Activated naive CD8-positive, alpha-beta T cell treated with anti-CD3 and anti-CD28 coated beads, Interleukin-2, amount 10 ng/mL, durations not matched to agents 7 days and 5 days (primary cell): ENCODE measurements at places on chromosomes 1 and 21.

- DNase-seq: no peak
Measured at GRCh38 chr1:184616504-184616903, 138.2 kb downstream of the EDEM3 start.

GRCh38 chr1:162169031-162169790, 99.7 kb downstream of the NOS1AP start:
- no peak for DNase-seq

DNA sequence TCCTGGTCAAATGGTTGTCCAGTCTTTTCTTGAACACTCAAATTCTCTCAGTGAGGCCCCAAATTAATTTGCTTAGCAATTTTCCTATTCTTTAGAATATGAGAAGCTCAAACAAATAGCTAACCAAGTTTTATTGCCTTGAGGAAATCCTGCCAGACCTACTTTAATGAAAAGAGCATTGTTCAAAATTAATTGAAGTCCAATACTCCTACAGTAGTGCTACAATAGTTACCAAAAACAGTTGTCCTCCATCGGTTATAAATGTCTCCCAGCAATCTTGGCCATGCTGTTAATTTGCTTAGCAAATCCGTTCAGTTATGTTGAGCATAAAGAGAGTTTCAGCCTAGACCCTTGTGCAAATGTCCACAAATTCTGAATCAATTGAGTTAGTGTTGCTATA, 112.9 kb downstream of the MAB21L3 start:
- no peak for DNase-seq

DNA sequence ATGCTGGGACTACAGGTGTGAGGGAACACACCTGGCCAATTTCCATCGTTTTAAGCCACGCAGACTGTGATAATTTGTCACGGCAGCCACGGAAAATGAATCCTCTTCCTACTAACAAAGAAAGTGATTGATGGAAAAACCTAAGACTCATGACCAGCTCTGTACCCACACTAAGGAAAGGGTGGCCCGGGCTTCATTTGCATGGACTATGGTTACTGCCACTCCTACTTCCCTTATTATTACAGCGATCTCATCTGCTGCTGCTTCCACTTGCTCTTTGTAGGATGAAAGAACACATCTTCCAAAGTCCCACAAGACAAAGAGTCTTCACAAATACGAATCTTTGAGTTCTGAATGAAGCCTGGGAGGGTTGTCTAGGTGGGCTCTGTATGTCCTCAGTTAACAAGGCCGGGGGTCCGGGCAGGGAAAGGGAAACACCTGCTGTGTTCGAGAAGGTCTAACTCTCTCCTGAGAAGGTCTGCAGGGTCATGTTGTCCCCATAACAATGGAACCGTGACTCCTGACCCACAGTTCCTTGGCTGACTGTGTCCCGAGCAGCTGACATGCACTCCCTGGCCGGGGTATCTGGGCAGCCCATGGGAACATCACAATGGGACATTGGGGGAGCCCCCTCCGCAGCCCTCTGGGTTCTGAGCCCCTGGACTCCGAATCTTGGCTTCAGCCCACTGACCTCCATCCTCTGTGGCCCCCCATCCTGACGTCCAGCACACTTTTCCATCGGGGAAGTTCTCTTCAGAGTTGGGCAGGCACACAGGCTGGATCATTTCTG, 13.3 kb upstream of the TFF1 start:
- DNase-seq: no peak

GRCh38 chr1:20322081-20322824, 31.6 kb downstream of the VWA5B1 start:
- DNase-seq: no peak

GRCh38 chr1:173093691-173094445, 43.1 kb upstream of the TNFSF18 start:
- DNase-seq: no peak

DNA sequence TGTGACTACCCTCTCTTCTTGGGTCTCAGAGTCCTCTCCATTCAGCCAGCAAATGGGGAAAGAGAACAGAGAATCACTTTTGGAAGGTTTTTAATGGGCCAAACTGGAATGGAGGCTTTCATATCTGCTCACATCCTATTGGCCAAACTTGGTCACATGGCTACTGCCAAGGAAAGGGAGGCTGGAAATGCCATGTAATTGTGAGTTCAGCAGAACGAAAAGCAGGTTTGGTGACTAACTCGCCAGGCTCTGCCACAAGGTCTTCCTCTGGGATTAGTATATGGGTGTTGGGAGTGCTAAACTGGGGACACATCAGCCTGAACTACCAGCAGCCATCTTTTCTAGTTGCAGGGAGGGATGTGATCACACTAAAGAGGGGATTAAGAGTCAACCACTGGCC, 19.2 kb downstream of the RD3 start:
- DNase-seq: no peak

GRCh38 chr1:177170756-177171535, at the start of gene BRINP2:
Gene BRINP2 (plus strand): TSS chr1:177170958. CDS start chr1:177229877, 58,919 bp downstream.
- DNase-seq: no peak

DNA sequence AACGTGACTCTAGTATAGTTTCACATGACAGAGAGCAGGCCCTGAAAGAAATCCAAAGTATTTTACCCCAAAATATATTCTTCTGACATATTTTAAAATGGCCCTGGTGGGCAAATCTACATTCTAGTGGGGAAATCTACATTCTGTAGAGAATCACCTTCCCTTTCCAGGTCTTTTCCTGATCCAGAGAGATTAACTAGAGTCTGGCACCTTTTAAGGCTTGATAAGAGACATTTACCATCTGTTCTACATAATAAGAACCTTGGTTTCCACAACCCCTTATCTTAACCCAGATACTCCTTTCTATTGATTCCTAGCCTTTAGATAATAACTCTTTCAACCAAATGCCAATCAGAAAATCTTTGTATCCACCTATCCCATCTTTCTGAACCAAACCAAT, 17.0 kb upstream of the L1TD1 start:
- DNase-seq: no peak

GRCh38 chr1:162951553-162952315, 90.8 kb upstream of the CCDC190 start:
- no peak for DNase-seq

GRCh38 chr1:183103147-183103546, 79.9 kb downstream of the LAMC1 start:
- no peak for DNase-seq

DNA sequence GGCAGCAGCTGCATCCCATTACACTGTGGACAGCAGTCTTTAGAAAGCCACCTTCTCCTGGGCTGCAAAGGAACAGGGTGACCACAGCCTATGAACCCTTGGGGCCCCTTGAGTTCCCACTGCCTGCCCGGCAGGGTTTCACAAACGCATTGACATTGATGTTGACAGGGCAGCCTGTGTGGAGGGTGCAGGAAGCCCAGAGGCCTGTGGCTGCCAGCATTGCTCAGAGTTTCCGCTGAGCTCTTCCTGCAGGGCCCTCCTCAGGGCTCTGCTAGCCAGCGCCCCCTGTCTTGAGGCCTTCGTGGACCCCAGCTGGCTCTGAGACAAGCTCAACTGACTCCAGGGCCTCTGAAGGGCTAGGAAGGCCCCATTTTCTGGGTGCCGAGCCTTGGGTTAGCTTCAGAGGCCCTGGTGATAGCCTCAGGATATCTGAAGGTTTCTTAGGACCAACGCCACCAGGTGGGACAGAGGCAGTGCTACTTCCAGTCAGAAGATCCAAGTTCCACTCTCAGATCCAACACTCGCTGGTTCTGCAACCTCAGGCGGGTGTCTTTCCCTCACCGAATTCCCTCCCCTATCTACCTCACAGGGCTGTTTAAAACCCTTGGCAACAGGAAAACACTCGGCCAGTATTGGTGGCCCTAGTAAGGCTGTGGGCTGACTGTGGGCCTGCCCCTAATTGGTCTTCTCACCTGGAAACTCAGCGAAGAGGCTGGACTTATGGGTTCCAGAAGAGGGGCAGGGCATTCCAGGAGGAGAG, 27.2 kb upstream of the EPS8L3 start:
- peak; percentile 86 for DNase-seq

DNA sequence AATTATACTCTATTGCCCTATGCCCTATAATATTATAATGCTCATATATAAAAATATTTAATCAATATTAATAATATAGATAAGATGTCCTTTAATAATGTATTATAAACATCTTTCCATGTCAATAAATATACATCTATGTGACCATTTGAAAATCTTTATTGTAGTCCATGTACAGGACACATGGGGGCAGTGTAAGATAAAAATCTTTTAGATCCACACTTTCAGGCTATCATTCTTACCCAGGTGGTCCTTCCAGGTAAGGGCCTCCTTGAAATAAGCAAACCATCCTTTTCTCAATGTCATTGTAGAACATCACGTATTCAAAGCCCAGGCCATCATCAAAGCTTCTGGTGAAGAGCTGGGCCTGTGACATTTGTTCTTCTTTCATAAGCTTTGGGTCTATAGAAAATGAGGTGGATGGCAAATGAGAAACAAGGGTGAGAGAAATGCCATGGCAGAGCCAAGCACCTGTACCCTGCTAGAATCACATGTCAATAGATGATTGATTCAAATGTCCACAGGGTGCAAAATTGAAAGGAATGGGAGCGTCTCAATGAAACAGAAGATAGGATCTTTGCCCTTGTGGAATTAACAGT, 20.2 kb downstream of the THEM4 start:
- DNase-seq: no peak

DNA sequence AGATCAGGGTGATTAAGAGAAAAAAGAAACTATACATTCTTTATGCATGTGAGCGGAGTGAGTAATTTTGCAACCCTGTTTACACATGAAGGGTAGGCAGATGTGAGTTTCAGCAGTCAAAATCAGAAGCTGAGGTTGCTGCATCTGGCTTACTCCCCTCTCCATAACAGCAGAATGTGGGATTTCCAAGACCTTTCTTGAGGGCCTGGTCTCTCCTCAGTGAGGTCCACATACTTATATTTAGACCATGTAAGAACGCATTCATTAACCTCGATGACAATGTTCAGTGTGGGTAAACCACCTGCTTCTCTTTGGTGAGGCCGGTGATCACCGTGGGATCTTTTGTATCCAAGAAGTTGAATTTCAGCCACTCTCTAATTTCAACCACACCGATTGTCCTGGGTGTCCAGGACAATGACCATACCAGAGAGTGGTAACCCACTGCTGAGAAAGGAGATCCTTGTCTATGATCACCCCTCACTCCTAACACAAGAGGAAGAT, 18.7 kb upstream of the RAP1A start:
- DNase-seq: no peak

GRCh38 chr1:156626079-156626438, 6.8 kb downstream of the HAPLN2 start:
- DNase-seq: no peak

DNA sequence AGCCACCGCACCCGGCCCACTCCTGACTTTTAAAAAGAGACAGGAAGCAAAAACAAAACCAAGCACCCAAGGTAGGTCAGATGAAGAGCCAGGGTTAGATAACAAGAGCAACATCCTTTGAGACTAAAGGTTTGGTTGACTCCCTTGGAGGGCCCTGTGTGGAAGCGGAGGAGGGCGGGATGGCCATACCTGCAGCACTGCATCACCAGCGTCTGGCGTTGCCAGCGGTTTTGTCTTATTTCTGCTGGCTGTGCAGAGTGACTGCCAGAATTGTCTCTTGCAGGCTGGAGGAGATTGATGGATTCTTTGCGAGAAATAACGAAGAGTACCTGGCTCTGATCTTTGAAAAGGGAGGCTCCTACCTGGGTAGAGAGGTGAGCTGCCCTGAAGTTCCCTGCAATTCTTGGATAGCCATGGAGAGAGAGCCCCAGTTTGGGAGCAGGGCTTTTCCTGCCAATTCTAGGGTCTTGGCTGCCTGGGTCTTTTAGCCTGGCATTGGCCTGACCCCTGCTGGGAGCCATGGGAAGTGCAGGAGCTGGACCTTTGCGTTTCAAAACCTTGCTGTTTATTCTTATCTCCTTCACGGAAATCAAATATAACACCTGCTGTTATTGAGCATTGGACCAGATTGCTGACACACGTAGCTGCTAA, 24.0 kb downstream of the QSOX1 start:
- peak; percentile 76 for DNase-seq

GRCh38 chr1:31570906-31571305, 5.4 kb upstream of the TINAGL1 start:
- no peak for DNase-seq

GRCh38 chr1:42259059-42259738, 75.8 kb downstream of the FOXJ3 start:
- DNase-seq: no peak

GRCh38 chr1:58870298-58870676, 86.4 kb upstream of the JUN start:
- DNase-seq: no peak

DNA sequence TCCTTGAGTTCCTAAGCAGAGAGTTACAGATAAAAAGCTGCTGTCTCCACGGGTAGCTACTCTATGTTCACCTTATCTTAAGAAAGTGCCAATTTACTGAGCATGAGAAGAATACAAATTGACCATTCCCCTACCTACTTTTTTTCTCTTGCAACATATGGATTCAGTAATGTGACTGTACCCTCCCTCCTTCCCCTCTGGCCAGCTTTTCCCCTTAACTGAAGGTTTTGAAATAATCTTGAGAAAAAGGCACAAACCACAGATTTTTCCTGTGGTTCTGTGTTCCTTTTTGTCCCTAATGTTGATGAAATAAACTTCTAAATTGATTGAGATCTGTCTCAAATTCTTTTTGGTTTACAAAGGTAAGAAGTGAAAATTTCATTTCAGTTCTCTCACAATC, 2.6 kb upstream of the CD2 start:
- no peak for DNase-seq

- DNase-seq: no peak
Measured at GRCh38 chr1:59720326-59721115, 94.2 kb upstream of the HOOK1 start.

GRCh38 chr1:178126261-178126660, 32.4 kb downstream of the RASAL2 start:
- no peak for DNase-seq

- peak; percentile 65 for DNase-seq
Measured at GRCh38 chr1:206909161-206909882, 12.1 kb downstream of the IL24 start.

DNA sequence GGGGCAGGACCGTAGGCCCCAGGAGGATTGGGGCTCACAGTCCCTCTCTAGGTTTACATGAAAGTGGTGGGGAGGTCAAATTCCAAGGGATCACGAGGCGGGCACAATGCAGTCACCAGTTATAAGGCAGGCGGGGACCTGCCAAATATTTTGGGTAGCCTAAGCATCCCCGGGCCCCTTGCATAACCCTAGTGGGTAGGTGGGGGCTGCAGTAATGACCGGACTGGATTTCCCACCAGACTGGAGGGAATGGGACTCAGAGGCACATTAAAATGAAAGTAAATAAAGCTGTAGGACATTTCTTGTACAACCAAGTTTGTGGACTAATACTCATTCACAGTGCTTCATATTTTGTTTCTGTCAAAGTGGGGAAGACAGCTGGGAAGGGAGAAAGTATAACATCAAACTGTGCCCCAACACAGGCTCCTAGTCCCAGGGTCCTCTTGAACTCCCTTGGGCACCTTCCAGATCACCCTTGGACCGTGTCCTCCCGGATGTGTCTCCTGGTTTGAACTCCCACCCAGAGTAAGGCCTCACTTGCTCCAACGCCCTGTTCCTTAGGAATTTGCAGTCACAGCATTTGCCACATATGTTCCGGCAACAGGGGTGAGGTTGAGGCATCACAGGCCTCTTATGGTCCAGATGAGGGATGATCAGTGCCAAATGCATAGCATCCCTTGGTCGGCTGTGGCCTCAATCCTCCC, 28.4 kb upstream of the KIAA0040 start:
- no peak for DNase-seq

- no peak for DNase-seq
Measured at GRCh38 chr1:163570071-163570470, 248.3 kb downstream of the NUF2 start.

- DNase-seq: no peak
Measured at GRCh38 chr1:234186037-234186688, 187.1 kb upstream of the COA6 start.

- DNase-seq: no peak
Measured at GRCh38 chr1:222071387-222071786, 329.5 kb upstream of the DUSP10 start.
